Stimulated activated CD4-positive, alpha-beta T cell treated with anti-CD3 and anti-CD28 coated beads, Interleukin-12 subunit alpha, Interleukin-12 subunit beta, amount 100 ng/mL, for 48 hours (primary cell): ENCODE measurements at places on chromosomes 3 and 15.

DNA sequence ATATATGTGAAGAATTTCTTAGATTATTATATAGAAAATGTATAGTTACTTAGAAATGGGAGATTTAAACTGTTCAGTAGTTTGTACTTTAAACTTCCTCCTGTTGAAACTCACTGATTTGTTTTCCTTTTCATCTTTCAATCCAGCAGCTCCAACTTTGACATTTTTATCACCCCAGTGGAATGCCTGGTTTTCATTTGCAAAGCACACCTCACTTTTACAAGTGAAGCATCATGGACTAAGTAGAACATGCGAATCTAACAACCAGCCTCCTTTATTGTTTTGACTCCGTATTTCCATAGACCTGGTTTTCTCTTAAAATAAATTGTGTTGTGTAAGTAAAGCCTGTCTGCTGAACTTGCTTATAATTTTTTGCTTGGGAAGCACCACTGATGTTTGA is 97.8 kb upstream of the ROBO2 start:
- no peak for DNase-seq

DNA sequence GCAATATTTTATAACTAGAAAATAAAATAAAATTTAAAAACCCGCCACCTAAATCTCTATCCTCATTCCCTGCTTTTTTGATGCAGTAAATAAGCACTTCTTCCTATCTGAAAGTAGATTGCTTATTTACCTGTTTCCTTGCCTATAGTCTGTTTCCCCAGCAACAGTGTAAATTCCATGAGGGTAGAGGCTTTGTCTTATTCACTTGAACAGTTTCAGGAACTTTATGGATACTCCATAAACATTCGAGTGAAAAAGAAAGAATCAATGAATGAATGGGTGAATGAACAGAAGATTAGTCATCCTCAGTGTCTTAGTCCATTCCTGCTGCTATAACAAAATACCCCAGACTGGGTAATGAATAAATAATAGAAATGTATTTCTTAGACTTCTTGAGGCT is 41.7 kb downstream of the SHC4 start:
- no peak for DNase-seq

GRCh38 chr3:123202451-123202850 is 708 bp downstream of the SEC22A start:
- no peak for DNase-seq

DNA sequence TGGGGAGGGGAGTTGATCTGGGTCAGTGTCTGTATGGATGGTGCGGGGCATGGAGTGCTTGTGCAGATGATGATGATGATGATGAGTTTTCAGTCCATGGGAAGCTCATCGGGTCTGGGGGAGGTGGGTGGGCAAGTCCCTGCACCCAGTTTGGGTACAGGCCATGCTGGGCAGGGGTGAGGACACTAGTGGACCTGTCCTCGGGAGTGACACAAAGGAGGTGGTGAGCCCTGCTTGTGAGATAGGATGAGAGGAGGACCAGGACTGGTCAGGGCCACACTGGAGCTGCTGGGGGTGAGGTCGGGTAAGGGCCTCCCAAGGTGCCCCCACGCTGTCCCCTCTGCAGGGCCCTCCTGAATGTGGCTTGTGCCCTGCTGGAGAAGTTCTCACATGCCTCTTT is 177.9 kb downstream of the APBA2 start:
- DNase-seq = no peak

DNA sequence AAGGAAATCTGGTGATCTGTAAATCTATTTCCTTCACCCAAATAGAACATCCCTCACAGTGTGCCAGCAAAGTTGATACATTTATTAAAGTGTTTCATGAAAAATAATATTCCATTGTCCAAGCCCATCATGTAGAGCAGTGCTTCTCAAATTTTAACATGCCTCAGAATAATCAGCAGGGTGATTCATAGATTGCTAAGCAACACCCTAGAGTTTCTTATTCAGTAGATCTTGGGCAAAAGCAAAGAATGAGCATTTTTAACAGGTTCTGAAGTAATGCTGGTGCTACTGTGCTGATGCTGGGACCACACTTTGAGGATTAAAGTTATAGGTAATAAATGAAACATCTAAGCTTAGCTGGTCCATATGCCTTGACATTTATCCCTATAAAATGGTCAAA is 210.5 kb downstream of the ZIC4 start:
- DNase-seq = no peak

- no peak for DNase-seq
These were observed 446.2 kb upstream of the NR2F2 start for GRCh38 chr15:95884276-95884675.

GRCh38 chr15:45866616-45867015 is 231.8 kb downstream of the SQOR start:
- DNase-seq = no peak

DNA sequence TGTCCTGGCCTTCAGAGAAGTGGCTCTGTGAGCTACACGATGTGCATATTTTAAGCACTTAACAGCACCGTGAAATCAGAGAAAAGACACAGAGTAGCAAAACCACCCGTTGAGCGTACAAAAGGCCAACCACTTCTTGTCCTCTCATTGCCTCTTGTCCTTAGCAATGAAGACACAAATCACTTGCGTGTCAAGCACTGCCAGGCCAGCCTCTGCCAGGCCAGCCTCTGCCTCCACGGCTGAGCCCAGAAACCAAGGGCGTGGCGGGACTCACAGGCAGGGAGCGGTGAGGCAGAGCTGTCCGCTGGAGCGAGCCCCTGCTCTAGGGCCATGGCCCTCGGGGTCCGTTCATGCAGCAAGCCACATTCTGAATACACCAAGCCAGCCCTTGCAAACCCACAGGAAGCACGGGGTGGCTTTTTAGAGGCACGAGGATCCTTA is 4.0 kb downstream of the MUC4 start:
- no peak for DNase-seq
